ENCODE measurements at places on chromosomes 13 and 19.

GRCh38 chr13:113141601-113141970, 16.9 kb upstream of the PROZ start:
- DNase-seq, result no peak

DNA sequence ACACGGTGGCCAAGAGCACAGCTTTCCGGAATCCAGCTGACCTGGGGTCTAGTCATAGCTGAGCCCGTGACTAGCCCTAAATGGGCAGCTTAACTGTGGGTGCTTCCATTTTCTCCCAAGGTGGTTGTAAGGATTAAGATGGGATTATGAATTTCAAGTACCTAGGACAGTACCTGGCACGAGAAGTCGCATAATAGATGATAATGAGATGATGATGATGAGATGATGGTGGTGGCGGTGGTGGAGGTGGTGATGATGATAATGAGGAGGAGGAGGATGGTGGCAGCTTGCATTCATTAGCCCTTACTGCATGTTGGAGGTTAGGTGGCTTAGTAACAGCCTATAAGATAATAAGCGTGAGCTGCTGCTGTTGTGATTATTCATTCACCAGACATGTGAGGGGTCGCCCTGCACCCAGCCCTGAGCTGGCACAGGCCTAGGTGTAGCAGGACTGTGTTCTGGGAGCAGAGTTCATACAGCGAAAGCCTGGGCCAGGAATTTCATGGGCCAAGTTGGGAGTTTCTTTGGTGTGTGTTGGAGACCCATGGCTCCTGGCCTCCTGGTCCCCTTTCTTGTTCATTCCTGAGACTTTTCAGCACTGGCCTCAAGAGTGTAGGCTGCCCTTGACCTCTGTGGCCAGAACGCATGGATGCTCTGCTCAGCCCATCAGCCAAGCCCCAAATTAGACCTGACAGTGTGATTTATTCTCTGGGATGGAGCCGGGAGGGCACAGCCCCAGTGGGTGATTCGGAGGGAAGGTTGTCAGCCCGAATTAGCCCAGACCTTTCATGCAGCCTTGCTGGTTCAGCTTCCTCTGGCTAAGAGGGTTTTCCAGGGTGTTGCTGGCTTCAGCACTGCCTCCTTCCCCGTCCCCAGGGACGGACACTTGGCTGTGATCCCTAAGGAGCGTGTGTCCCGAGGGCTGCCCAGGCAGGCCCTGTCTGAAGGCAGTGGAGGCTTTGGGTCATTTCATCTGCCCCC, 128.8 kb downstream of the SIPA1L3 start:
- no peak for DNase-seq

GRCh38 chr13:41008349-41008980, 10.7 kb downstream of the ELF1 start:
- DNase-seq, result no peak

GRCh38 chr19:32489971-32490370, 84.4 kb downstream of the DPY19L3 start:
- no peak for DNase-seq

- DNase-seq, result no peak
Measured at GRCh38 chr13:99884913-99885312, 86.7 kb downstream of the ZIC5 start.

DNA sequence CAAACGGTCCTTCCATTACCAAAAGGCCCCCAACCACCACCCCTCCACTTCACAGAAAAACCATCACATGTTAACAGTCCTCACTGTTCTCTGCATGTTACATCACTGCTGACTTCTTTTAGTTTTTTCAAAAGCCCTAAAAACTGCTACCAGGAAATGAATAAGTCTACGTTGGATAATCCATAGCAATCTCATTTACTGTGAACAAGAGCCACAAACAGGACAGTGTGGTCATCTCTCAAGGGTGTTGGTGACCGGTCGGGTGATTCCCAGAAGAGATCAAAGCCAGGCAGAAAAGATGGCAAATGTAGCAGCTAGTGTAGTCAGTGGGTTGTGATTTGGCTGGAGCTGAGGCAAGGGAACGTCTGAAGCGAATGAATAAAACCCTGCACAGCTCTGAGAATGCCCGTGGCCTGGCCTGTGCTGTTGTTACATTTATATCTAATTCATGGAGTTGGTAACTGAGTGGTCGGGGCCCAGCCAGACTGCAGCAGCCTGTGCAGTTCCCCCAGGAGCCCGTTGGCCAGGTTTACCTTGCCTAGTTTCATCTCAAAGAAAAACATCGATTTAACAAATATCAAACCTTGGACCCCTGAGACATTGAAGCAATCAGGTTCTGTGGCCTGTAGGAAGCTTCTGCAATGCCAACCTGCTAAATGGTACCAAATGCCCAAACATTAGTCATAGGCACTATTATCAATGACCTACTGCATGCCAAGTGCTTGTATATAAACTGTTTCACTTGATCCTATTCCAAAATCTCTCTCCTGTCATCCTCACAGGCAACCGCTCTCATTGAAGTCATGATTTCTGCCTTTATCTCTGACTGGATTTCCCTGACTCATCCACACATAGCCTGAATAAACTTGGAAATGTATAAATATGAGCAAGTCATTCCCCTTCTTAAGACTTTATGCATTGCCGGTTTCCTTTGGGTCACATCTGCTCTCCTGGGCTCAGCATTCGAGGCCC, 153.8 kb upstream of the SERP2 start:
- DNase-seq, result no peak

- DNase-seq, result no peak
Measured at GRCh38 chr19:30744741-30745475, 372.7 kb downstream of the ZNF536 start.

DNA sequence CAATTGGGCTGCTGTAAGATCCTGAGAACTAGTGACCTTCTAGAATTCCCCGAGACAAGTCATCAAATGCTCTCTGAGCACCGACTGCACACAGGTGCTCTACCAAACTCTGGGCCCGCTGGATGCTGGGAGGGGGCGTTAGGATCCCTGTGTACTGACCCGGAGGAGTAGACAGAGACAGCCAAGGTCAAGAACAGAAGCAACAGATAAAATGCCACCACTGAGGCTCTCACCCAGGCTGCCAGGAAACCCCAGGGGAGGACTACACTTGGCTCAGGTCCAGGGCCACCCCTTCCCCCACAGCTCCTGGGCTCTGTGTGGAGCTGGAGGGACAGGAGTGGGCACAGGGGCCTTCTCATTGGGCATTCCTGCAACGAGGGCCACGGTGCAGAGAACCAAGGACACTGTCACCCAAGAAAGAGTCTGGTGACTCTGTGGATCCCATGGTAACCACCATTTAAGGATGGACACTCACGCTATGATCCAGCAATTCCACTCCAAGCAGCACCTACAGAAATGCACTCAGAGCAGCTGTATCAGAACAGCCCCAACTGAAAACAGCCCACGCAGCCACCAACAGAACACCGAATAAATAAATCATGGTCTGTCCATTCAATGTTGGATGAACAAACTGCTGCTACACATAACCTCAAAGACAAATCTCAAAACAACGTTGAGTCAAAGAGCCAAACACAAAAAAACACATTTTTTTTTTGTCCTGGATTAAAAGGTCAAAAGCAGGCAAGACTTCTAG, 16.8 kb upstream of the SLC35E1 start:
- DNase-seq, result no peak

DNA sequence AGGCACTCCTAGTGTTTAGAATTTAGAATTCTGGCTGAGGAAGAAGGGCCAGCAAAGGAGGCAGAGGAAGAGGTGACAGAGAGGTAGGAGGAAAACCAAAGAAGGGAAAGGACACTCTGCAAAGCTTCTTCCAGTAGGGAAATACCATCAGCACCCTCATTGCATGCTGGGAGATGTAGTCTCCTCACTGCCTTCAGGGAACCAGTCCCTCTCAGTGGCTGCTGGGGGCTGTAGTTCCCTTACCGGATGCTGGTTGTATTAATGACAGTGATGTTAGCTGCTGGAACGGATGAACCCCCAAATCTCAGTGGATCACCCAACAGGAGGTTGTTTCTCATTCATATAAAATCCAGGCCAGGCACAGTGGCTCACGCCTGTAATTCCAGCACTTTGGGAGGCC, 10.1 kb downstream of the GRIN2D start:
- no peak for DNase-seq

DNA sequence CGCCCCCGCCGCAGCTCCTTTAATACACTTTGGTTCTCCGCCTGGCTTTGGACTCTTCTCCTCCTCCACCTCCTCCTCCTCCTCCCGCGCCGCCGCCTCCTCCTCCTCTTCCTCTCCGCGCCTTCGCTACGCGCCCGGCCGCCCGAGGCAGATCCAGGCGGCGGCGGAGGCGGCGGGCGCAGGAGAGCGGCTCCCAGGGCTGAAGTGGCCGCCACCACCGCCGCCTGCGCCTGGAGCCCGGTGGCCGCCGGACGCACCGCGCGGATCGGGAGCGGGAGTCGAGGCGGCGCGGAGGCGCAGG, at the start of gene ZIC2:
Gene ZIC2 (plus strand): TSS at position 50 of the 301 bp plus-strand sequence. CDS start 281 bp downstream, outside the sequence.
- no peak for DNase-seq

- DNase-seq, result no peak
Measured at GRCh38 chr13:19072543-19072942, 109.1 kb downstream of the TUBA3C start.

DNA sequence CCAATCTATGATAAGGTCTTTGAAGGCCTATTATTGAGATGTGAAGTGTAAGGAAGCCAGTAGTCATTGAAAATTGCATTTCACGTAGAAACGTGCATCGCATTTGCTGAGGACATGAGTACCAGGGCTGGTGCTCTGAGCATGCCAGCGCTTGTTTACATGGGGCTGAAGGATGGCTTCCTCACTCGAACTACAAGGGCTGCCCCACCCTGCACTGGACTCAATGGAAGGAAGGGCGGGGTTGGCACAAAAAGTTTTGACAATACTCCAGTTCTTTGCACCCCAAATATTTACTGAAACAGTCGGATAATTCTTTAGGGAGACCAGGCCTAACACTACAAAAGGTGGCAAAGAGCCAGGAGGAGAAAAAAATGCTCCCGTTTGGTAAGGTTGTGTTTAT, 28.9 kb upstream of the MED4 start:
- DNase-seq, result no peak

DNA sequence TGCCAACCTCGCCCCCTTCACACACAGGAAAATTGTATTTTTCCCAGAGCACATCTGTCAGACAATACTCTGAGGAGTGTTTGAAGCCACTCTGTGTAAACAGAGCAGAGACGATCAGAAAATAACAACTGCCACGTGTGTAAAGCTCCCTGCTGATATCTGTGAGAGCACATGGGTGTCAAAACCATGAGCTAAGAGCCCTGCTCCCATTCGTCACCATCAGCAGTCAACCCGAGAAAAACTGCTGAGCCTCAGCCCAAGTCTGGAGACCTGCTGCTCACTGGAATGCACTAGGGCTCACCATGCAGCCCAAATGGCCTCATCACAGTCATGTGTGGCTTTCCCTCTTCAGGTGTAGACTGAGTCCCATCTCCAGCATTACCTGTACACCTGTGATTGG, 304.1 kb downstream of the FGF14 start:
- no peak for DNase-seq

GRCh38 chr13:39821977-39822376, 166.5 kb downstream of the COG6 start:
- DNase-seq, result no peak

DNA sequence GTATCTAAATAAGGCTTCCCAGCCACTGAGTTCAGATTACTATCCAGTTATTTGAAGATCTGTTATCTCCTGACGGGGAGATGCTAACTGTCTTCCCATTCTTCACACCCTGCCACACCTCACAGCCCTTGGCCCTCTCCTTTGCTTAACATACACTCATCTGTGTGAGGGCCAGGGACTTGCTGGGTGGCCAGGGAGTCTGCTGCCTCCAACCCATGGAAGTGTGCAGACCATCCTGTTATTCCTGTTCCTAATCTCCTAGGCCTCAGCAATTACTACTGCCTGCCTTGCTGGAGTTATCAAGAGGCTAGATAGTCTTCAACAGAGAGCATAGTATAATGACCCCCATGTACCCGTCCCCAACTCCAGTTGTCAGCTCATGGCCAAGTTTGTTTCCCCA, 36.2 kb upstream of the GTF3A start:
- DNase-seq, result no peak

DNA sequence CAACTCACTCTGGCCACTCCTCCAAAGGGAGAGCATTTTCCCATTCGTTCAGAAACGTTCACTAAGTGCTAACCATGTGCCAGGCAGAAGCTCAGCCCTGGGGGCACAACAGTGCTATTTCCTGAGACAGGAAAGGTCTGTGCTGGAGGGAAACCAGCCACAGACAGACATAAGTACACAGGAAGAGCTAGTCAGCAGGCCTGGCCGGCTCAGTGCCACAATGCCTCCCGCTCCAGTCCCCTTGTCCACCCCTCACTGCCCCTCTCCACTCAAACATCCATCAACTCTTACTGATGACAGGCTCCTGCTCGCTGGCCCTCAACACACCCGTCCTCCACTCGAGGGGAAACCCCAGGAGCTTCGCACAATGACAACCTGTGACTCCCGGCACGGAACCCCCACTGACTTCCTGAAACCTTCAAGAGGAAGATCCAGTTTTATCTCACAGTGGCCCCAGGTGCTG, 11.3 kb upstream of the PLA2G4C start:
- DNase-seq, result no peak

DNA sequence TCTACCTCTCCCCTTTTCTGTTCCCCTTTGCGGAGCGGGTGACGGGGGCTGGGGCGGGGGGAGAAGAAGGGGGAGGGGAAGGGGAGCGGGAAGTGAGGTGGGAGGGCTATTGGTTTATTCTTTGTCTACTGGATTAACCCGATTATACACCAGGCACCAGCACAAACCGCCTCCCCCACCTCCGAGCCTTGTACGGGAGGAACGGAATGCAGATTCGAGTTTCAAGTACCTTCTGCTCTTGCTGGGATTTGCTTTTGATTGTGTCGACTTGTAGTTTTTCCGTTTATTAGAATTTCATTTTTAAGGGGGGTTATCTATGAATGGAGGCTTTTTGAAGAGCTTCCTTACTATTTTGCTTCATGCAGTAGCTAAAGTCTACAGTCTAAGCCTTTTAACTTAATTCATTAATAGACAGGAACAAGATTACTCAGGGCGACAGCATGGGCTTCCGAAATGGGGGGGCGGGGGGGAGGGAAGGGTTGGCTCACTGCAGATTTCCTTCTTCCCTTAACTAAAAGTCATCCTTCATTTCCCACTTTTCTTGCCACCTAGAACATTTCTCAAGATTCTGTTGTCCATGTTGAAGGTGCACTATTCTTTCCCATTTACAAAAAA, 937 bp upstream of the SPRY2 start:
- no peak for DNase-seq

DNA sequence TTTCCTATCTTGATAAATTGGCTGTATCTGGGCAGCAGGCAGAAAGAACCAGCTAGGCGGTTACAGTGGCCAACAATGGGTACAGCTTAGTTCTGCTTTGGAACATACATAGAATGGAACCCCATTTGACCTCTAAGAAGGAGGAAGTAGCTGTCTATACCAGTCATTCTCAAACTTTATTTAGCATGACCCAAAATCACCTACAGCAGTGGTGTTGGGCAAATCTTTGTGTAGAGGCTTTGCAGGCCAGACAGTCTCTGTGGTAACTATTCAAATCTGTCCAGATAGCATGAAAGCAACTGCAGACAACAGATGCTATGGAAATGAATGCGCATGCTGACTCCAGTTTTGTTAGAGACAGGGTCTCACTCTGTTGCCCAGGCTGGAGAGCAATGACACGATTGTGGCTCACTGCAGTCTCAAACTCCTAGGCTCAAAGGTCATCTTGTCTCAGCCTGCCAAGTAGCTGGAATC, 12.0 kb upstream of the KCNC3 start:
- DNase-seq, result no peak

- DNase-seq, result no peak
Measured at GRCh38 chr19:39428283-39429112, 7.3 kb downstream of the RPS16 start.
